Left lobe of liver (tissue), 2 donors: ENCODE measurements at places on chromosomes 4 and X. TPM values are rescaled to one million over a fixed set of nuclear protein-coding genes. Genes with fewer than 3 reads are reported as not detected.

Gene CBLL2
- total RNA-seq: not detected

Gene PLP1
- 0.81 TPM for total RNA-seq

Gene PCDH10
- total RNA-seq: not detected

Gene SPANXA2
- total RNA-seq: not detected

Gene TLR10
- total RNA-seq: 0.08 TPM

Gene CABS1
- total RNA-seq: not detected

Gene OTUD6A
- total RNA-seq: not detected

- no peak for DNase-seq
Measured at GRCh38 chr4:179747218-179747910, 2305.1 kb upstream of the AGA start.

DNA sequence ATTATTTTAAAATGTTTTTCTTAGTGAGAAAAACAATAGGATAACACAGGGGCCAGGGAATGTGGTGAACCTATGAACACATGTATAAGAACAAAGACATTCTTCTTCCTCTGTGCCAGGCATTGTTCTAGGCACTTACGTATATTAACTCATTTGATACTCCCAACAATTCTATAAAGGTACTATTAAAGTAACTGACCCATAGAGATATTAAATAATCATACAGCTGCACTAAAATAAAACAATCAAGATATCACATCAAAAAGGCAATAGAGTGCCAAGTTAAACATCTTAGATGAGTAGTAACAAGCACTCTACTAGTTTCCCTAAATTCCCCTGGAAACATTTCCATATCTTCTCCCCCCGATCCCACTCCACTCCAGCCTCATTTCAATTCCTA lies 33.4 kb downstream of the SLC39A8 start:
- DNase-seq: no peak

DNA sequence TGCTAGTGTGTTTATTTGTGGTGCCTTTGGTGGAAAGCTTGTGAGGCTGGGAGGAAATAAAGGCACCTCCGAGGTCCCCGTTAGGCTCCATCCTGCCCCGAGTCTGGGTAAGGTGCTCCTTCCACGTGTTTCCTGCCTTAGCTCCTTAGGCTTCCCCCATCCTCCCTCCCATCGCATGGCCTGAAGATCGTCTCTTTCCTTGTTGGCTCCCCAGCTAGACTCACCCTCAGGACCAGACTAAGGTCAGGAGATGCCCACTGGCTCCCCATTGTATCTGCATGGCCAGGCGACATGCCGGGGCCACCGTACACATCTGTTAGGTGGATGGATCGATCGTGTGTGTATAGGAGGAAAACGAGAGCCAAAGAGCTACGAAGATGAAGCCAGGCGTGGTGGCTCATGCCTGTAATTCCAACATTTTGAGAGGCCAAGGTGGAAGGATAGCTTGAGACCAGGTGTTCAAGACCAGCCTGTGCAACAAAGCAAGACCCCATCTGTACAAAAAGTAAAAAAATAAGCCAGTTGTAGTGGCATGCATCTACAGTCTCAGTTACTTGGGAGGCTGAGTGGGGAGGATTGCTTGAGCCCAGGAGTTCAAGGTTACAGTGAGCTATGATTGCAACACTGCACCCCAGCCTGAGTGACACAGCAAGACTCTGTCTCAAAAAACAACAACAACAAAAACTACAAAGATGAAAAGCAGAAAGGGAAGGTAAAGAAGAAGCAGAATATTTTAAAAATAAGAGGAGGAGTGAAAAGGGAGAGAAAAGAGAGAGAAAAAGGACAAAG lies 53.7 kb downstream of the SEPSECS start:
- DNase-seq: no peak

DNA sequence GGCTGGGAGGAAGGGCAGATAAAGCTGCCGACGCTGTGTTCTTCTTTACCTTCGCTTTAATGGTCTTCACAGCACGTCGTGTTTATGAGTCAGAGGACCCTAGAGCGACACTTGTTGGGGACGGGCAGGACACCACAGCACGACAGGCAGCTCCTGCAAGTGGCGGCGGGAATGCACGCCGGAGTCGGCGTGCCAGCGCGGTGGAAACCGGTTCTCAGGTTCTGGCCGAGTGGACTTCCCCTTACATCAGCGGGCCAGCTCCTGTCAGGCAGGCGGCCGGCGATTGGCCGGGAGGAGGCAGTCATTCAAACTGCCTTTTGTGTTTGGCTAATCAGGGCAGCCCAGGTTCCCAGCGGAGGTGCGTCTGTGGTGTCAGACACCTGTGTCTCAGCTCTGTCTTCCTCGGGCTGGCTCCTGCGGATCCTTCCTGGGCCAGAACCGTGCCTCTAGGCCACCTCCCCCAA lies 150.9 kb downstream of the SHROOM3 start:
- DNase-seq: peak; percentile 81

DNA sequence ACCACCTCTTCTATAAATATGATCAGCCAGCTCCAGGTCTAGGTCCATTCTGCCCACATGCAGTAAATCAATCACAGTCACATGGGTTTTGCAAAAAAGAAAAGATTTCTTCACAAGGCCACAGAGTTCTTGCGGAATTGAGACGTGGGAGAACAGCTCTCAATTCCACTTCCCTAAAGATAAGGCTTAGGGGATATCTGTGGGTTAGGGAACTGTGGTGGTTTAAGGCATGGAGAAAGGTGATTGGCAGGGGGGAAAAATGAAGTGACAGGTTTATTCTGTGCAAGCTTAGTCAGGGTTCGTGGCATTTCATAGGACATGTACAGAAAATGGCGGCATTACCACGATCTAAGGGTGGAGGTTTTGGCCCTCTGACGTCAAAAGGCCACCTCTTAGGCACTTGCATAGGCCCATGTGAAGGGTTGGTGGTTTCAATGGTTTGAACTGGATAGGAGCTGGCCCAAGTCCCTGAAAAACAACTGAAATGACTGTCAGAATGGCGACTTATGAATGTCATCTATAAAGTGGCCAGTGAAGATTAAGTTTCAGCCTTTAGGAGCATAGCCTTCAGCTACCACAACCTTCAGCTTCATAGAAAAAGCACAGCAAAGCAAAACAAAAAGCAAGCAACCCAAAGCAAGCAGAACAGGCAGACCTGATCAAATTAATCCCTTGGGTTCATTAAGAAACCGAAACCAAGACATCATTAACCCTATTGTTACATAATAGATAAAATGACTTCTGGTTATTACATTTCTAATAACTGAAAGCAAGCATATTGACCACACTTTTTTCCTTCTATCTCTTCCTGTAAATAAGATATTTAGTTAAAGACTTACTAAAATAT lies 289.8 kb upstream of the SFRP2 start:
- no peak for DNase-seq

DNA sequence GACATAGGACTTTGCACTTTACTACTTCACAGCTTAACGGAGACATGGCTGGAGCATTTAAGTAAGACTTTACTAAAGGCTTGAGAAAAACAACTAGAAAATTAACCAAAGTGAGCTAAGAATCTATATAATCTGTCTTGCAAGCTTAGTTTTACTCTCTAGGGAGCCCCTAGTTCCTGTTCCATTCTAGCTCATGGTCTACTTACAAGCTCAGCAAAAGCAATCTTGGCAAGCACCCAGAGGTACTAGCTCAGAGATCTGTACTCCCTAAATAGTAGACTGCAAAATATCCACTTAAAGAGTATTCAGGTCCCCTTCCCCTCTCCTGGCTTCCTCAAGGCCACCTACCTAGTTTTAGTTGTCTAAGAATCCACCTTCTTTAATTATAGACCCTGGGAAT lies 469.0 kb downstream of the IDS start:
- DNase-seq: no peak
